Activated T-helper 9 cell treated with anti-CD3 and anti-CD28 coated beads, Interleukin-2, amount 50 U/mL, for 16 hours (primary cell): ENCODE measurements at places on chromosomes 3 and 15.

GRCh38 chr3:172096881-172097420, 57.6 kb downstream of the FNDC3B start:
- no peak for DNase-seq

DNA sequence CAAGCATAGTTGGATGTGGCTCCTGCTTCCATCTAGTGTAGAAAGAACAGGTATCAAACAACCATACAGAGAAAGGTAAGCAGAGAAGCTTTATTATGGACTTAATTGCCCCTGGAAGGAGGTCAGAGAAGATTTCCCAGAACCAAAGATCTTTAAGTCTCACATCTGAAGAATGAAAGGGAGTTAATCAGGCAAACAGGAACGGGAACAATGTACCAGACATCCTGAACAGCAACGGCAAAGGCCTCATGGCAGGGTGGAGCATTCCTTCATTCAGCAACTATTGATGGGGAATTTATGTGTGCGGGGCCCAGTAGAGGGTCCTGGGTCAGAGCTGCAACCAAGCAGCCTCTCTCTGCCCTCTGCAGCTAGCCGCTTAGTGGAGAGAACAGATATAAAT, 61.5 kb downstream of the LMCD1 start:
- no peak for DNase-seq

DNA sequence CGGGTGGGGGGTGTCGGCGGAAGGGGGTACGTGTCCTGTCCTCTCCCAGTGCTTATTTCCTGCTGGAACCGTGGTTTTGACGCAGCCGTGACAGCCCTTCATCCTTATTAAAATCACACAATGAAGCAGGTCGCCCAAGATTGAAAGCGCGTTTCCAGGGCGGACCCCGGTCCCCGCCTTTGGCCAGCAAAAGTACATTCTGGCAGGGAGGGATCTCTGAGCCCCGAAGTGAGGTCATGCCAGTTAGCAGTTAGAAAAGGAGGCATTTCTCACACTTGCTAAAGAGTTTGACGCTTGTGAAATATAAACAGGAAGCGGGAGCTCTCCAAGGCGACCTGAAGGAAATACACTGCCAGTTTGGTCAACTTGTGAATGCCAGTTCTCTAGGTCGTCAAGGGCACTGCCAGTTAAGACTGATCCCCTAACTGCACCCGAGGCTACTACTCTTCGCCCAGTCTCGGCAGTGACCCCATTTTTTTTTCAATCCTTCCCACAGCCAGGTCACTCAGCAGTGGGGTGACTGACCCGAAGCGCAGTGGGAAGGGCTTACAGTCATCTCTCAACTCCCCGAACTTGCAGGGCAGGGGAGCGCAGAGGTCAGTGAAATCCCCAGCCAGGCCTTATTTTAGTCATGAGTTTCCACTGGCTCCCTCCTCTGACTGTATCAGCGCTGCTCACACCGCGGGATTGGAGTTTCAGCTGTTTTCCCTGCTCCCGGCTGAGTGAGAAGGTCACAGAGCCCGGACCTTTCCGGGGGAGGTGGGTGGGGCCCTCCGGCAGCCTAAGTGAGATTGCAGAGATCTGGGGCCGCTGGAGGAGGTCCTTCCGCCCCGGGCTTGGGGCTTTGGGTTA, 2.0 kb upstream of the BHLHE40 start:
- DNase-seq, result peak; percentile 53

DNA sequence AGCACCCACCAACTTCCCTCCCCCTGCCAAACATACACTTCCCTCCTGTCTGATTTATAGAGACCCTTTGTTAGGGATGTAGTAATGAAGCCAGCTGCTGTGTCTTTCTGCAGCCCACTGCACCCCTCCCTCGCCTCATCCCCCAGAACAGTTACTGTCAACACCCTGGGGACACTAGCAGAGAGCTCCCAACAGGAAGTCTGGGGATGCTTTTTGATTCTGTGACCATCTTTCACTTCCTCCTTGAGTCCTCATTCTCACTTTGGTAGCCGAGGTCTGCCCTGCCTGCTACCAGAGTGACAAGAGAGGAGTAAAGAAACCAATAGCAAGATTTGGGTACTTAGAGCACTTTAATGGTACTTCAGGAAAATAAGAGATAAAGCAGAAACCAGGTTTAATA, 201.6 kb downstream of the SATB1 start:
- DNase-seq, result no peak

DNA sequence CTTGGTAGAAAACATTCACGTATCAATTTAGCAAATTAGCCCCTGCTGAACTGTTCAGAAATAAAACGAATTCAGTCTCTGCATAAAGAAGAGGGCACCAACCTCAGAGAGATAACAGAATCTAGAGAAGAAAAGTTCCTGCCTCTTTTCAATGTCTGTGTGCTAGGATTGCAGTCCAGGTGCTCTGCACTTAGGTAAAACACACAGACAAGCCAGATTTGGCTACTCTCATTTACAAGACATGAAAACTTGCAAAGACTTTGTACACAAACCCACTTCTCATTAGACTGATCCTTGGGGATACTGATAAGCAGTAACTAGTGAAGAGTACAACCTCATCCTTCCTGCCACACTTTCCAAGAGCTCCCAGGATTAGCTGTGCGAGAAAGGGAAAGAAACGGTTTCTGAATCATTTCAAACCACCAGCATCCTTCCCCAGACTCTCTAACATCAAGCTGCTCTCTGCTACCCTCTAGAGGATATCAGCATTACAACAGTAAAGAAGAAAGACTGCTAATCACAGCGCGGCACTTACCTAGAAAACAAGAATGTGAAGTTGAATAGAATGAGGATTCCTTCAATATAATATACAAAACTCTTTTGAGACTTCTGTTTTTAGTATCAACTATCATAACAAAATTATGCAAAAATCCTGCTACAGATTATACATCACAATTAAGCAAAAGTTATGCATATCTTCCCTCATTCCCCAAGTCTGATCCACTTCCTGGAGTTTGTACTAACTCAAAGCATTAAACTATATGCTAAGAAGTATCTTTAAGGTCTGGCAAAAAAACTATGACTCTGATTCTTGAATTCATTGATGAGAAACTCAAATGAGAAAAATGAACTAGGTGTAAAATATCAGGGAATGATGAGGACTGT, 306.4 kb downstream of the MAGI1 start:
- no peak for DNase-seq

- DNase-seq, result no peak
These were observed 841 bp downstream of the POGLUT1 start for GRCh38 chr3:119469418-119470189.

DNA sequence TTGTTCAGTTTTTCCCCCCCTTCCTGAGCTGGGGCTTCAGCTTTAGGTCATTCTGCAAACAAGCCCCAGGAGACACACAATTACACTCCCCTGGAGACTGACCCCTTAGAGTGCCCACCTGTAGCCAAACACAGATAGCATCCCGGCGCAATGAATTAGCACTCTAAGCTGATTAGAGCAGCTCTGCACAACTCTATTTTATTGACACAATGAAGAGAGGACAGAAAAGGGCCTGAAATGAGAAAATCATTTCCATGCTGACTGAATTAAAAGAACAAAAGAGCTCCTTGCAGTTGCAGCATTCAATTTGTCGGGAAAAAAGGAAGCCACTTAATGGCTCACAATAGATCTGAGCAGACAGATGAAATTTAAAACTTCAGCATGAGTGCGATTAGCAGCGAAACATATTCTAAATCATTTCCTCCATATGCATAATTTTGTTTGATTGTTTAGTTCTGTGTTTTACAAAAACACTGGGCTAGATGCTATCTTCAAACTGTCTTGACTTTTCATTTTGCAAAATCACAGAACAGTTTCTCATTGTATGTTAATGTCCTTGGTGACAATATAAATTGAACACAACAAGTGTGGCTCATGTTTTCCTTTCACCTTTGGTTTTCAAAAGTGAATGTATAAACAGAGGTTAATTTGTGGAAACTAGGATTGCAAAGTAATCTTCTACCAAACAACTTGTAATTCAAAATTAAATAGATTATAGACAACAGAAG, 308.6 kb downstream of the MECOM start:
- no peak for DNase-seq

GRCh38 chr3:2023959-2024358, 74.7 kb upstream of the CNTN4 start:
- no peak for DNase-seq

GRCh38 chr15:89109238-89109637, 21.0 kb downstream of the ABHD2 start:
- DNase-seq, result no peak

DNA sequence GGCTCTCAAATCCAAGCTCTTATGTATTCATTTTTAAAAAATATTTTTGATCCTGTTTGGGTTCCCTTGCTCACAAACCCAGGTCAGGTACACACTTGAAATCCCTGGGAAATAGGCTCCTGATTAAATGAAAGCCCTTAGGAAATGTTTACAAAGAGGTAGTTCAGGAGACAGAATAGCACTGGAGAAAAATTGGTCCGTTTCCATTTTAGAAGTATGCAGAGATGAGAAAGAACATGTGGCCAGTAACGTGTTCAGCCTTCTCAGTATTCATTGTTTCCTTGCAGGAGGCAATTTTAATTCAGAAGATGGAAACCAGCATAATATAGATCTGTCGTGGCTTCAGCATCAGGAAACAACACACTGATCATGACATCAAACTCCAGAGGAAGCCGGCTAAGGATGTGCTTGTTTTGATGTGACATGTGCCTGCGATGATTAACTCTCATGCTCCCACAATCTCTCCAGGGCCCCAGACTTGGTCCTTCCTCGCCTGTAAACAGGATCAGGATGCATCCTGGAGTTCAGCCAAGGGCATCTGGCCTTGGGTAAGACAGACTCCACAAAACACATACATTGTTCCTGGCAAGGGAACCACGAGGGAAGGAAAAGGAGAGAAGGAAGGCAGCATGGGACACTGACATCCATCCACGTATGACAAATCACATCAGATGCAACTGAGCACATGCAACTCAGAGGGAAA, 350.5 kb upstream of the THBS1 start:
- DNase-seq, result no peak

DNA sequence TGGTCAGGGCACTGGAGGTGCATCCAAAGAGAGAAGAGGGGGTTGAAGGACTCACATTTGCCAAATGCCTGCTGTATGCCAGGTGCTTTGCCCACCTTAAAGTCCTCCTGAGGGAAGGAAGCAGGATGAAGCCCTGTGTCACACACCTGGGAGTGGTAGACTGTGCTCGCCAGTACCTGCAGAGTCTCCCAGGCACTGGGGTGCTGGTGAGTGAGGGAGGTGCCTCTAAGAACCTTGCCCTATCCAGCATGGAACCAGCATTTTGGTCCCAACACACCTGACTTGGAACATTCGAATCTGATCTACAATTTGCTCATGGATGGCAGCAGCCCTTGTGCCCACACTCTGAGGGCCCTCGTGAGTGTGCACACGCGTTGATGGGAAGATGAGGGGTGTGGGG, 76.7 kb downstream of the SEC22A start:
- no peak for DNase-seq

GRCh38 chr3:125067225-125067624, 11.4 kb upstream of the HEG1 start:
- DNase-seq, result no peak

DNA sequence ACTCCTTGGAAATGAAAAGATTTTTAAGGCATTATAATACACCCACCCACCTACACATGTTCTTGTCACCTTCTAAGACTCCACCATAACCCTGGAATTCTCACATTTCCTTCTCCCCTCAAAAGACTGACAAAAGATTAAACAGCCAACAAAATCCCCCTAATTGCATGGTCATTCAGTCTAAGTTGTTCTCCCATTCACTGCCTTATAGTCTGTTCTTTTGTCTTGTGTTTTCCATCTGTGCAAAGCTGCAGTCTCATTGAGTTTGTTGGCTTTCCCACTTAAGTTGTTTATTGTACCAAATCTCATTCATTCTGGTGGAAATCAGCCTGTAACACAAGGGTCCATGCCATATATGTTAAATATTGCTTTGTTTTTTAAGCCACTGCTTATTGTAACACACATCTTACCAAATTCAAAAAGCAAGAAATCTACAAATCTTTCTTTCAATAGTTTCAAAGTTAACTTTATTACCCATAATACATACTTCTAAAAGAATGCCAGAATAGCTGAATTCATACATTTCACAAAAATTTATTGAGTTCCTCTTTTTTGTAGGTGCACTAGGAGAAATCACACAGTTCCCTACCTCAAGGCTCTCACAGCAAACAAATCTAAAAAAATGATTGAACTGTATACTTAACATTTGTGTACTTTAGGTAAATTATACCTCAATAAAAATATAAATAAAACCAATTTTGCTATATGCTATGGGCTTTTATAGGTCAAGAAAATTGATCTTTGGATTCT, 2.4 kb upstream of the RCN2 start:
- no peak for DNase-seq

GRCh38 chr15:31776039-31776438, 254.3 kb upstream of the CHRNA7 start:
- DNase-seq, result no peak

DNA sequence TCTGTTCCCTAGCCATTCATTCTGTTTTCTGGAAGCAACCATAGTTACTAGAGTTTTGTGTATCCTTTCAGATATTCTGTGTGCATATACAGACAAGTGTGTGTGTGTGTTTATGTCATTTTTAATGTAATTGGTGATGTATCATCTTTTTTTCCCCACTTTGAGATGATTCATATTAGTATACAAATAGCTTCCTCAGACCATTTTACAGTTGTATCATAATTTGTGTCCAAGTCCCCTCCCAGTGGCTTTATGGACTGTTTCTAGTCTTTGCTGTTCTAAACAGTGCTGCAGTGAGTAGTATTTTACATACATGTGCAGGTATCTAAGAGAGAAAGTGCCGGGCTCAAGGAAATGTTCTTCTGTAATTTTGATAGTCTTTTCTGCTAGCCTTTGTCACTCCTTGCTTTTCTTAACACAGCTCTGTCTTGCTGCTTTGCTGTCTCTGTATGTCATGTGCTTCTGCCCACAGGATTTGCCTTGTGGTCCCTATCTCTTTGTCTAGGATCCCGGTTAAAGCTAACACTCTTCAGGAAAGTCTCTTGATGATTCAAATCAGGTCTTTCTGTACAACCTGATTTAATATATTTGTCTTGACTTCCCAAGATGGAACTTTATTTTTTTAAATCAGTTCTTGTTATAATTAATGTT, 31.5 kb upstream of the FBXL22 start:
- no peak for DNase-seq

DNA sequence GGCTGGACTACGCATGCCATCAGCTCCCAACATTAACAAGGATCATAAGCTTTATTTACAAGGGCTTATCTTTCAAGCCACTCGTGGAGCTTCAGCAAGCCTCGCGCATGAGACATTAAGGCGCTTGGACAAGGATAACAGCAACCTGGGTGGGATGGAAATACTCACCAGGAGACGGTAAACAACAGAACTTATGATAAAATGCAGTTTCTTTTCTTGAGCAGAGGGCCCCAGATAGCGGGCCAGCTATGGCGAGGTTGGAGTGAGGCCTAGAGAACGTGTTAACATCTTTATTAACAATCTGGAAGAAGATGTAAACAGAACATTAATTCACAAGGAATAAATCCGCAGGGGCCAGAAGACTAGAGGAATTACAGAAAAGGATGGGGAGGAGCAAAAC, 158.2 kb downstream of the NTRK3 start:
- DNase-seq, result no peak

- no peak for DNase-seq
These were observed 310.4 kb upstream of the NR2F2 start for GRCh38 chr15:96020133-96020532.

GRCh38 chr3:55060896-55061719, 133.2 kb upstream of the LRTM1 start:
- no peak for DNase-seq
